Left kidney (tissue), 8 donors: ENCODE measurements at places on chromosomes 4 and X. TPM values are rescaled to one million over a fixed set of nuclear protein-coding genes. Genes with fewer than 3 reads are reported as not detected.

Gene SCML2
- 13.1 TPM for polyA plus RNA-seq

Gene TLR10
- 0.40 TPM for polyA plus RNA-seq

DNA sequence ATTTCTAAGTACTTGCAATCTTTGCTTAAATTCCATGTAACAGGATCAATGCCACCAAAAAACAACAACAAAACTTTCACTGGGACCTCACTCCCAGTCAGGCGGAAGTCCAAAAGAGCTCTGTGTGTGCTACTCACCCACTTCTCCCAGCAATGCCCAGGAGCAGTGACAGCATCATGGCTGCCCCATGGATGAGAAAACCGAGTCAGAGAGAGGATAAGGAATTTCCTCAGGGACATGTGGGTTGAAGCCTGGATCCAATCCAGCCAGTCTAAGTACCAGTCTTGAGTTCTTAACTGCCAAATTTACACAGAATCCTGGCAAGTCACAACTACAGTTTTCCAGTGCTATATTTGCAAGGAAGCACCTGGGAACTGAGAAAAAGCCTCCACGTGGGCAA, 64.5 kb downstream of the STX18 start:
- DNase-seq, result no peak

DNA sequence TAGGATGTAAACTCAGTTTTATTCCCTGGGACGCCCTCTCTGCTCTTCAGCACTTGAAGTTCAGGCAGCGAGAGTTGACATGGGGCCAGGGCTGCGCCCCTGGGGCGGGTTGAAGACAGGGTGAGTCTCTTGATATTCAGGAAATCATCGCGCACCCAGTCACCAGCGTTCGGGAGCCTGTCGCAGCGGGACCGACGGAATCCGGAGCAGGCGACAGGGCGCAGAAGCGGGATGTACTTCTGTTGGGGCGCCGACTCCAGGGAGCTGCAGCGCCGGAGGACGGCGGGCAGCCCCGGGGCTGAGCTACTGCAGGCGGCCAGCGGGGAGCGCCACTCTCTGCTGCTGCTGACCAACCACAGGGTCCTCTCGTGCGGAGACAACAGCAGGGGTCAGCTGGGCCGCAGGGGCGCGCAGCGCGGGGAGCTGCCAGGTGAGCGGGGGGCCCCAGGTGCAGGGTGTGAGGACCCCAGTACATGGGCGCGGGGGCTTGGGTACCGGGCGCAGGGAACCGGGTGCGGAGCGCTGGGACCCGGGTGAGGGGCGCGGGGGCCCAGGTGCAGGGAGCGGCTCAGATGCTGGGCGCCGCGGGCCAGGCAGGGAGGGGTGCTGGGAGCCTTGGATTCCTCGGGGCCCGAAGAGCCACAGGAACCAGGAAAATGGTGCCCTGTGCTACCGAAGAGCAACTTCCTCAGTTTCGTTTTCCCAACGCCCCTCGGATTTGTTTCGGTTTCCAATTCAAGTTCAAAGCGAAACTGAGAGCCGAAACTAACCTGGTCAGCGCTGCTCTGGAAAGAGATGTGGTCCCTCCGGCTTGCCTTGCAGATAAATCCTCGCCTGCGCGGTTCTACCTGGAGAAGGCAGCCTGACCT, at the start of gene HERC6:
Gene HERC6, plus strand, starts transcription at position 162 of the 869 bp plus-strand sequence. Its CDS starts 70 bp downstream, at position 232.
- DNase-seq, result peak; percentile 81

Gene SPACA5B
- polyA plus RNA-seq, result 0.71 TPM

GRCh38 chr4:185039508-185040273, 21.4 kb downstream of the HELT start:
- DNase-seq, result no peak

Gene SPARCL1
- polyA plus RNA-seq, result 9.2 TPM

Gene LUZP4
- not detected for polyA plus RNA-seq

GRCh38 chr4:1559896-1560650, 124.0 kb downstream of the FAM53A start:
- DNase-seq, result no peak

- DNase-seq, result no peak
Observed at GRCh38 chr4:31108762-31109161, 388.6 kb downstream of the PCDH7 start.

DNA sequence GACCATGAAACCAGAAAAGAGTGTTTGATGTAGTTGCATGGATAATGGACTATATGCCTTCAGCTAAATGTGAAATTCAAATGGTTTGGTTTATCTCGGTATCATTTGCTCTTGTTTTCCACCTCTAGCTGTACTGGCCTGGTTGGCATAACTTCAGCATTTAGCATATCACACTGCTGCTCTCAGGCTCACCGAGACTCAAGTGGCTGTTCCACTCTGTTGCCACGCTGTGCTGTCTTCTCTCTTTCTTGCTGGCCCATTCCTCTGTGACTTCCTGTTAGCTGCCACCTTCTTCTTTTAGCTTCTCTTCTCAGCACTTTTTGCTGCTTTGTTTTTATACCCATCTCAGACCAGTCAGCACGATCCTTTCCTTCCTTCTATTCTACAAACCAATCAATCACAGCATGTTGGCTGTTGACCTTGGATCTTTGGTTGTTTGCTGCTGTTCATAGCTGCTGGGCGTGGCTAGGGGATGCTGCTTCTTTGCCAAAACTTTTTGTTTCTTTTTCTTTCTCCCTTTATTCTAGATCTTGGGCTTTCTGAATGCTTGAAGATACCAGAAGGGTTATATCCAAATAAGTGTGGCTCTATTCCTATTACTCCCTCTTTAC, 24.0 kb downstream of the INTS6L start:
- no peak for DNase-seq

GRCh38 chr4:20251796-20252655, at the start of gene SLIT2:
Gene SLIT2 (plus strand): TSS chr4:20251905. CDS start chr4:20253816, 1,911 bp downstream.
- peak; percentile 86 for DNase-seq

Gene SPANXC
- polyA plus RNA-seq, result not detected

Gene LRCH2
- 15.3 TPM for polyA plus RNA-seq

DNA sequence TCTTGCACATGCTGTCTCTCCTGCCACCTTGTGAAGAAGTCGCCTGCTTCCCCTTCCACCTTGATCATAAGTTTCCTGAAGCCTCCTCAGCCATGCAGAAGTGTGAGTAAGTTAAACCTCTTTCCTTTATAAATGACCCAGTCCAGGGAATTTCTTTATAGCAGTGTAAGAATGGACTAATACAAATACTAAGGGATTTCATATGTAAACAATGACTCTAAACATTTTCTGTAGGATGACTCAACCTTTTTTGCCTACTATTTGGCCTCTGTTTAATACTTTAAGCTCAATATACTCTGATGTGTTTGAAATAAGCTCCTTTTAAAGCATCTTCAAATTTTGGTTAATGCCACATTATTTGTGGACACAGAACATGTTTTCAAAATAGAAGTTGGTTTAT, 813.5 kb upstream of the SLIT2 start:
- no peak for DNase-seq

DNA sequence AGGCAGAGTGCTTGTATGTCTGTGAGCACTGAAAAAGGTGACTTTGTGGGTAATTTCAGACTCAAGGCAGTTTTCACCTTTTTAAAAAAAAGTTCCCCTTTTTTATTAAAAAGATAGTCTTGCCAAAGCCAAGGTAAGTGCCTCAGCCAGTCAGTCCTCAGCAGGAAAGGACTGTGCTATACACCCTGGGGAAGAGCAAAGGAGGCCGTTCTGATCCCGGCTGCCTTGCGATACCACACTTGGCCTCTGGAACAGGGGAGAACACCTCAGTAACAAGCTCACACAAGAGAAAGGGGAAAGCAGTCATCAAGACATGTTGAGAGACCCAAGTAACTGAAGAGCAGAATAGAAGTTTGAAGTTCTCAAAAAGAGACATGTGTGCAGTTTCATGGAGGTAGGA, 541.7 kb downstream of the BCOR start:
- no peak for DNase-seq

Gene DMD
- 20.9 TPM for polyA plus RNA-seq

GRCh38 chr4:3244002-3244401, 5.0 kb upstream of the MSANTD1 start:
- no peak for DNase-seq

- DNase-seq, result no peak
Observed at GRCh38 chr4:79181190-79181589, 144.7 kb downstream of the NAA11 start.

DNA sequence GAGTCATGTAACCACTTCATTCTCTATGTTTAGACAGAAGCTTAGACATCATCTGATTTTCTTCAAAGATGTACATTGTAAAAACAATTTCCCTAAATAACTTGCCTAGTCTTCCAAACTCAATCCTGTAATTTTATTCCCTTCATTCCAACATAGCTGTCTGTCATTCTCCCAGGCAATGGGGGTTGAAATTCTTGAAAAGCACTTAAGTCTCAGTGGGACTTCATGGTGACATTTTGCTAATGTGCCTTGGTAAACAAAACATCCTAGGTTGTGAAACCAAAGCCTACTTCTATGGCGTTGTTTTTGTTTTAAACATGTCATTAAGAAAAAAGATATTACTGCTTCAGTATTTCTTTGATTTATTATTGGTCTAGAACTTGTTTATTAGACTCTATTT, 122.0 kb upstream of the NRK start:
- DNase-seq, result no peak

Gene KLHL5
- 48.2 TPM for polyA plus RNA-seq

Gene RHOXF2
- polyA plus RNA-seq, result 0.12 TPM

GRCh38 chrX:112688242-112688641, 8.5 kb upstream of the LHFPL1 start:
- DNase-seq, result no peak

GRCh38 chr4:54400802-54401201, 171.7 kb downstream of the PDGFRA start:
- no peak for DNase-seq

Gene FGA
- 0.12 TPM for polyA plus RNA-seq

Gene MEPE
- polyA plus RNA-seq, result not detected

Gene XAGE2
- polyA plus RNA-seq, result 0.68 TPM

Gene RENBP
- 20.7 TPM for polyA plus RNA-seq

Gene PNCK
- 7.5 TPM for polyA plus RNA-seq

DNA sequence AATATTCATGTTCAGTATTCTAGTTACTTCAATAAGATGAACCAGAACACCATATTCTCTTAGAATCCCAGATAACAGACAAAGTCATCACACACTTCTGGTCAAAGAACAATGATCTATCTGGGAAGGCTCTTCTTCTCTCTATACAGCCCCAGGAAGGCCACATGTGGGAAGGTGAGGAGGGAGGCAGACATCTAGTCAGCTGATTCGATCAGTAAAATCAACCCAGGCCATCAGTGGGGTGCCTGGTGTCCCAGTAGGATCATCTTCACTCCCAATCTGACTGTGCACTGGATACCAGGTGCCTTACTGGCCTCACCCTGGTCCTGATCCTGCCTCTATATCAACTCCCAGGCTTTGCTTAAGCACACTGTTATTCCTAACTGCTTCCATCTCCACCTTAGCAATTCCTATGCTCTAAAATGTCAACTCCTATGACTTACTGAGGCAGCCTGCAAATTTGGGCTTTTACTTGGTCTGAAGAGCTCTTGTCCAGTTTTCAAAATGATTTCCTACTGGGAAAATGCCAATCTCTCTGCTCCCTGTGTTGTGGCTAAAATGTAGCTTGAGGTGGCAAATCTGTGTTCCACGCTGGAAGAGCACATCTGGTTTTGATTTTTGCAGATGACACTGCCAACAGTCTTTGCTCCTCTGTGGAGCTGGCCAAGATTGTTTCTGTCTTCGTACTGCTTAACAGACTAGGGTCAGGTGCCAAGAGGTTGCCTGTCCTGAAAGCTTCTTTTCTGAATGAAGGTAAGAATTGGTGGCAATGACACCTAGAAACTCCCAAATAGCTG, 128.7 kb downstream of the MGST2 start:
- no peak for DNase-seq

DNA sequence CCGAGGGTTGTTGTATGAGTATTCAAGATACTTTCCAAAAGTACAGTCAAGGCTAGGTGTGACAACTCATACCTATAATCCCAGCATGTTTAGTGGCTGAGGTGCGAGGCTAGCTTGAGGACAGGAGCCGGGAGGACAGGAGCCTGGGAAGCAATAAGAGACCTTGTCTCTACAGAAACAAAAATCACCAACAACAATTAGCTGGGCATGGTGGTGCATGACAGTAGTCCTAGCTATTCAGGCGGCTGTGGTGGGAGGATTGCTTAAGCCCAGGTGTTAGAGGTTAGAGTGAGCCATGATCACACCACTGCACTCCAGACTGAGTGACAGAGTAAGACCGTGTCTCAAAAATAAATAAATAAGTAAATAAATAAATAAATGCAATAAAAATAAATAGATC, 91.6 kb downstream of the TLL1 start:
- no peak for DNase-seq

- no peak for DNase-seq
Observed at GRCh38 chr4:38686682-38687081, 22.7 kb downstream of the KLF3 start.

DNA sequence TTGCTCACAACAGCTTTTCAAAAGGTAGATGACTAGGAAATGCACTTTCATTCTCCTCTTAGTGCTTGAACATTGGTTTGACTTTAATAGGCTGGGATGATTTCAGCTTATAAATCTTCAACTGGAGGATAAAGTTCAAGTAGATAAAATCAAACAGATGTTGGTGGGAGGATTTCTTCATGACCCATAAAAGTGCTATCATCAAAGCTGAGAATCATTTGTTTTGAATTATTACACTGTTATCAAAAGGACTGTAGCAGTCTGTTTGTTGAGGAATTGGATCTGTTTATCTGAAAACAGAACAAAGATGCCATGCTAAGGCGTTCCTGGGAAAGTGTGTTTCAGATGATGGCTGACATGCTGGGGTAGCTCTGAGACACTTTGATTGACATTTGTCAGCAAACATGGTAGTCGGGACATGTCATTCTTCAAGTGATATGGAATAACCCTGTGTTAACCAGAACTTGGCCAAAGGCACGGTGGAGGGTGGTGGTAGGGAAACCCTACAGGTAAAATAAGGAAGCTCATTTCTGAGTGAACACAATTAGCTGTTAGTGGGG, 304.0 kb upstream of the PITX2 start:
- peak; percentile 25 for DNase-seq

Gene PPARGC1A
- 32.8 TPM for polyA plus RNA-seq

GRCh38 chr4:17613761-17614415, 553 bp upstream of the MED28 start:
- DNase-seq, result no peak

- no peak for DNase-seq
Observed at GRCh38 chrX:39492497-39493162, 605.1 kb downstream of the BCOR start.

- no peak for DNase-seq
Observed at GRCh38 chrX:124475358-124475757, 129.0 kb downstream of the SH2D1A start.

DNA sequence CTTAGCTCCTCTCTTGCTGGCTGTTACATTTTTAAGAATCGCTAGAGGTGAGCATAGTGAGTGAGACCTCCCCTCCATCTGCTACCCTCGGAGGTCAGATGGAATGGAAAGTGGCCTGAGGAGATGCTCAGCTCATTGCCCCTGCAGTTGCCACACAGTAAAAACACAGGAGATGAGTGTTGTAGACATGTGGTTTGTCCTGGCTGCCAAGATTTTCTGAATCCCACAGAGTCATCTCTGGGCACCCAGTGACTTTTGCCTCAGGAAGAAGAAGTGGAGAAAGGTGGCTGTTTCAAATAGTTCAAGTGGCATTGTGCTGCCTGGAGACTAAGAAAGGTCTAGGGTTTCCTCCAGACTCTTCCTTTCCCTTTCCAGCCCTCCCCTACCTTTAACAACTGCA, 271.0 kb downstream of the STK32B start:
- DNase-seq, result no peak
